C1 segment of cervical spinal cord (tissue), 14 donors: ENCODE measurements at places on chromosomes 13 and 19.

- DNase-seq, result no peak
Observed at GRCh38 chr19:21566073-21566472, 60.7 kb downstream of the ZNF429 start.

DNA sequence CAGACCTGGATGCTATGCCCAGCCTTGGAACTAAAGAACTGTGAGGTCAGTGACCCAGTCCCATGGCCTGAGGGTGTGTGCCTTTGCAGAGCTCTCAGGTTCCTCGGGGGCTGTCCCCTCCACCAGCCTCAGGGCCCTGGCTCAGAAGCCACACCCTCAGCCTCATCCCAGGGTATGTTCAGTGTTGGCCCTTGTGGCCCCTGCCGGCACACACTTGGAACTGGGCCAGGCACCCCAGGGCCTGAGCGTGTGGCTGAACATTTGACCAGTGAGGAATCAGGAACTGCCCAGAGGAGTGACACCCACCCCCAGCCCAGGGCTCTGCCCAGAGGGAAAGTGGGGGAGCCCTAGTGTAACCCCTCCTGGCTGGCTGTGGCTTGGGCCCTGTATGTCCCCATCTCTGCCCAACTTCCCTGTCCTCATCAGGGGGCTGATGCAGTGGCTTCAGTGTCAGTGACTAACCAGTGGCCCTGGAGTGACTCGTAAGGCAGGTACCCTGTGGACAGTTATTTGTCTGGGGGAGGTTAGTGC lies 10.0 kb downstream of the NKPD1 start:
- no peak for DNase-seq

GRCh38 chr13:85379433-85379832 lies 419.8 kb downstream of the SLITRK6 start:
- DNase-seq, result no peak

- no peak for DNase-seq
Observed at GRCh38 chr13:26560456-26560855, 3.0 kb downstream of the WASF3 start.

GRCh38 chr19:49870309-49870901 lies 3.0 kb upstream of the PNKP start:
- DNase-seq, result no peak

DNA sequence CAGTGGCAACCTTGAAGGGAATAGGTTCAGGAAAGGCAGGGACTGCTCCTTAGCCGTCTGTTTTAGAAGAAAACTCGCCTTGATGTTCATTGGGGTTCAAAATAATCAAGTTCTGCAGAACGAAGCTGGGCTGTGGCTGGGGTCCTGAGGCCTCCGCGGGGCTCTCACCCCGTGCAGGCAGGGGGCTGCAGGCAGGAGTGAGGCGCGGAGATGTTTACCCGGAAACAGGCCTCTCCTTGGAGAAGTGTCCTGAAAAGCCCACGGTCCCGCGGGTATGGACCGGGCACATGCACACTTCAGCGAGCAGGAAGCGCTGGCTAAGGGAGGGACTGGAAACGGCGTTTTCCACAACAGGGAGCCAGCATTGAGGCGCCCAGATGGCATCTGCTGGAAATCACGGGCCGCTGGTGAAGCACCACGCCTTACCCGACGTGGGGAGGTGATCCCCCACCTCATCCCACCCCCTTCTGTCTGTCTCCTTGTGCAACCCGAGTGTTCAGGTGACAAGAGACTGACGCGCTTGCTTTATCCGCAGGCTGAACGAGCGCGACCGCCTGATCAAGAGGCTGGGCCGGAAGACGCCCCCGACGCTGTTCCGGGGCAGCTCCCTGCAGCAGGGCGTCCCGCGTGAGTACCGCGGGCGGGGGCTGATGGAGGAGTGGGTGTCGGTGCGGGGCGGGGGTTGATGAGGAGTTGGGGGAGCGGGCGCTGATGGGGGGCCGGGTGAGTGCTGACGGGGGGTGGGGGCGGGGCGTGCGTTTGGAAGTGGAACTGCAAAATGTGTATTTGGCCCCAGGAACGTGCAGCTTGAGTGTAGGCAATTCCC lies 39.6 kb downstream of the SHISA2 start:
- DNase-seq, result no peak

GRCh38 chr13:105389373-105389772 lies 1146.1 kb downstream of the EFNB2 start:
- DNase-seq, result no peak

DNA sequence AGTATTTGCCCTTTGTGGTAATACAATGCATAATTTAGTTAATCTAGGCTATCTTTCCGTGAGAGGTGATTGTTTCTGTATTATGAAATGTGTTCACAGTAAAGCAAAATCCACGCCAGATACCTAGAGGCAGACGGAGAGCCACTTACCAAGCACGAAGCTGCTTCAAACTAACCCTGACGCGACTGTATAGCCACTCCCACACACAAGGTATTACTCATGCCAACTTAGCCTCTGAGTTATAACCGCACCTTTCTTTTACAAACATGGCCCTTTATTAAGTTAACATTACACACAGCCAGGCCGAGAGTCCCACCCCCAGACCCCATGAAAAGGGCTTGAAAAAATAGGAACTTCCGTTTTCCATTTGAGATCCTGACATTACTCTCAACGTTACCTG lies 185.7 kb downstream of the ABCC4 start:
- no peak for DNase-seq

DNA sequence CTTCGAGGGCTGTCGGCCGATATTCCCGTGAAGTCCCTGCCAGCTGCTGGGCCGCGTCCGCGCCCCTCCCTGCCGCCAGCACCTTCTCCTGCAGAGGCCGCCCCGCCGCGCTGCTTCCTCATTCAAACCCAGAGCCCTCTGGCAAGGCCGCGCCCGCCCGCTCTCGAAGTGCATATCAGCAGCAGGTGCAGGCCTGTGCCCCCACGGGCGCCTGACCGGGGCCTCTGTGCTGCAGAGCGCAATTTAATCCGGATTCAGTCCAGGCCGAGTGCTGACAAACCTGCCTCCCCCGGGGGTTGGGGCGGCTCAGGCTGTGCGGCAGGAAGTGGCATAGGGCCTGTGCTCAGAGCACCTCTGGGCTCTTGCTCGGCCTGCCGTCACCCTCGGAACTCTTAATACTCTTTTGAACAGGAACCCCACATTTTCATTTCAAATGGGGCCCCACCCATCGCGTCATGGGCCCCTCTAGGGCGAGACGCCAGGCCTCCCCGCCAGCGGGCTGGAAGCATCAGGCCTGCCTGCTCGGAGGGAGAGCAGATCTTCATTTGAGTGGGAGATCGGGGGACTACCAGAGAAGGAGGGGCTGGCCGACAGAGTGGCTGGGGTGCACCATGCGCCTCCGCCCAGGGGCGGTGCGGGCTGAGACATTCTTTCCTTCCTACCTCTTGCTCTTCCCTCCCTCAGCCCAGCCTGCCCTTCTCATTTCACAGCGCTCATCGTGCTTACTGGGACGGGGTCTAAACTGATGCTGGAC lies 125.7 kb downstream of the TNFRSF19 start:
- DNase-seq, result no peak

DNA sequence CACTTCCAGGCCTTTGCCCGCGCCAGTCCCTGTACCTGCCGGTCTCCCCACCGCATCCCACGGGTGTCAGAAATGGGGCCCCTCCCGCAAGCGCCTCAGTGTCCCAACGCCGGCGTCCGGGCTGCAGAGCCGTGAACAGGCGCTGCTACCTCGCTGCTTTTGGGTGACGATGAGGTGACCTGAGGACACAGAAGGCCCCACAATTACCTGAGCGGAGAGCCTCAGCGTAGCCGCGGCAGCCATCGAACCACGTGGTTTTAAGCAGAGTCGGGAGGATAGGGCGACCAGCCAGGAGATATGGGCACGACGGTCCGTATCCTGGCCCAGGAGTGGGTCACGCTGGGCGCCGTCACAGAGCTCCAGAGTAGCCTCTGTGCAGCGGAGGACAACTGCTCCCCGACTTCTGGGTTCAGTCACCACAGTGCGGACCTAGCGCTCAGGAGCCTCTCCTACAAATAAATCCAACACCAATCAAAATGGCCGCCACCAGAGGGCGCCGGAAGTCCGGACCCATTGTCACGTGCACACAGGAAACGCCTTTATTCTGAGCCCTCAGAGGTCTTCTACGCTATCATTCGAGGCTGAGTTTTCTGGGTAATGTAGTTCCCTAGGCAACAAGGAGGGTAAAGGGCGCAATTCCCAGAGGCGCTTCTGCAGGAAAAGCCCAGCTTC lies at the start of gene ZNF814:
ZNF814 (minus strand) TSS at position 478 of the 672 bp plus-strand sequence; CDS start at position 243, 235 bp downstream.
- DNase-seq, result peak; percentile 64

DNA sequence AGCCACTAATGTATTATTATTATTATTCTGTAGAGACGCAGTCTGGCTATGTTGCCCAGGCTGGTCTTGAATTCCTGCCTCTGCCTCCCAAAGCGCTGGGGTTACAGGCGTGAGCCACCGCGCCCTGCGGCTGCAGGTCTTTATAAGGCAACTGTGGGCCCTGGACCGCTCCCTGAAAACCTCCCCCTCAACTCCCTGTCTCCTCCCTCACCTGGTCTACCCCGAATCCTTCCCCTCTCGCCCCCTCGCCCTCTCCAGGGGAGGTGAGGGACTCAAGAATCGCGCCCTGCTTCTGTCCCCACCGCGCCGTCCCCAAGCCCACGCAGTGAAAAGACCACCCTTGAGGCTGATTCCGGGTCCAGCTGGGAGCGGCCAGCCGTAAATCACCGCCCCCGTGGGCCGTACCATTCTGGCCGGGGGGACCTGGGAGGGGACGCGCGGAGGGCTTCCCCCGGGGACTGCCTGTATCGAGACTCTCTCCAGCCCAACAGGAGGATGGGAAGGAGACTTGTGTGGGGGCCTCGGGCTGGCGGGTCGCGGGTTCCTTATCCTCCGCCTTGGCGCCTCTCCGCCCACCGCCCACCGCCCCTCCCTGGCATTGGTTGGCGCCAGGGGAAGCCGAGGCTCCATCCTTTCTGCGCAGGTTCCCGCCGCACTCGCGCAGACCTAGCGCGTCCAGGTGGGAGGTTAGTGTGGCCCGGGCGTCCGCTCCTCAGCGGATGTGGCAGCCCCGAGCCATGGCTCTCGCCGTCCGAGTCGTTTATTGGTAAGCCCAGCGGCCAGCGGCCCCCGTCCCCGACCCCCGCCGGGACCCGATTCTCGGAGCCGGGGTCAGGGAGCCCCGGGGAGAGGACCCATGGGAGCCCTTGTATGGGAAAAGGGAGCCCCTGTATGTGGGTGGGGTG lies at the start of gene SELENOW:
SELENOW (plus strand) TSS at position 655 of the 905 bp plus-strand sequence; CDS start at position 738, 83 bp downstream.
- peak; percentile 83 for DNase-seq

GRCh38 chr13:56283262-56283828 lies 857.4 kb upstream of the PRR20A start:
- no peak for DNase-seq

DNA sequence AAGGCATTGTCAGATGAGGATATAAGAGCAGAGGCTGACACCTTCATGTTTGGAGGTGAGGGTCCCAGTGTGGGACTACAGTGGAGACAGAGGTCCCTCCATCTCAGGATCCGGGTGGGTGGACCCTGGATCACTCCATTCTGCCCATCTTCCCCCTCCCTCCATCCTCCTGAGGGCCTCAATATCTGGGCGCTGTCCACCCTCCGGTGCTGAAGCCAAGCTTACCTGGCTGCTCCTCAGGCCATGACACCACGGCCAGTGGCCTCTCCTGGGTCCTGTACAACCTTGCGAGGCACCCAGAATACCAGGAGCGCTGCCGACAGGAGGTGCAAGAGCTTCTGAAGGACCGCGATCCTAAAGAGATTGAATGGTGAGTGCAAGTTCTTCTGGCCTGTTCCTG lies 11.9 kb downstream of the CYP4F12 start:
- no peak for DNase-seq

DNA sequence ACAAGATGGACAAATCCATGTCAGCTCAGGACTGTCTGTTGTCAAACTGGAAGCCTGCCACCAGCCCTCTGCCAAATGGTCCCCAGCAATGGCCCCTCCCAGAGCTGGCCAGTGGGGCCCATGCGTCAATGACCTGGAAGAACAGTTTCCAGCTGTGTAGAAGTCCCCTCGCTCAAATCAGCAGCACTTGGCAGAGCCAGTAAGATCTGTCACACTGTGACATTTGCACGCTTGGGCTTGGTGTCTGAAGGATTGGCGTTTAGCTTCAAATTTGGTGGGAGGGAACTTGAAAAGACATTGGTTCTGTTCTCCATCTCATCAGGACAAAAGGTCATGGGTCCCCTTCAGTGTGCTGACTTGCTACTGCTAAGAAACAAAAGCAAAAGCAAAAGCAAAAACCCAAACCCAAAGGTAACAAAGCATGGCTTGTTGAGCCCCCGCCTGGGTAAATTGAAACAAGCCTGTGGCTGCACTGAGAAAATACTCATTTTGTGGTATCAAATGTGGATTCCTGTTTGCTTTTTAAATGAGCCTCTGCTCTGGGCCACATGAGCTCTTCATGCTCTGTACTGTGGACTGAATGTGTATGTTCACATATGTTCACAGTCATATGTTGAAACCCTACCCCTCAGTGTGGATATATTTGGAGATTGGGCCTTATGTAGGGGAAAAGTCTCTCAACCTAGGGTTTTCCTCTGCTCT lies 253.6 kb upstream of the MAB21L1 start:
- no peak for DNase-seq

- peak; percentile 4 for DNase-seq
Observed at GRCh38 chr13:48004201-48004600, 3.1 kb upstream of the SUCLA2 start.

GRCh38 chr13:45941261-45941660 lies 89.7 kb upstream of the SIAH3 start:
- no peak for DNase-seq

GRCh38 chr13:48424212-48424611 lies 11.3 kb upstream of the LPAR6 start:
- DNase-seq, result no peak

GRCh38 chr13:87941226-87941625 lies 270.1 kb downstream of the SLITRK5 start:
- no peak for DNase-seq

DNA sequence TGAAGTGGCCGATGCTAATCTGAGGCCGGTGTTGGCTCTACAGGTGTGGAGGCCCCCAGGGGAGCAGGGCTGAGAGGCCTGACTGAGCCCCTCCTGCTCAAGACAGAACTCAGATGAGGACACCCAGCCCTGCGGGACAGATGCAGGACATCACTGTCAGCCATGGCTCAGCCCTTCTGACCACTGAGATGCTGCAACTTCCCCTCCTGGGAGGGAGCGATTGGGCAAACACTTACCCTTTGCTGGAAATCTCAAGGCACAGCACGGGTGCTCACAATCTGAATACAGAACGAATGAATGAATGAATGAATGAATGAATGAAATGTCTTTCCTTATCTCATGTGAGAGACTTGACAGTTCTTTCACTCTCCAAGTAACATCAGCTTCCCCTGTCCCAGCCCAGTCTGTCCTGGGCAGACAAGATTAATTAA lies 3.5 kb upstream of the SIGLEC7 start:
- DNase-seq, result no peak

DNA sequence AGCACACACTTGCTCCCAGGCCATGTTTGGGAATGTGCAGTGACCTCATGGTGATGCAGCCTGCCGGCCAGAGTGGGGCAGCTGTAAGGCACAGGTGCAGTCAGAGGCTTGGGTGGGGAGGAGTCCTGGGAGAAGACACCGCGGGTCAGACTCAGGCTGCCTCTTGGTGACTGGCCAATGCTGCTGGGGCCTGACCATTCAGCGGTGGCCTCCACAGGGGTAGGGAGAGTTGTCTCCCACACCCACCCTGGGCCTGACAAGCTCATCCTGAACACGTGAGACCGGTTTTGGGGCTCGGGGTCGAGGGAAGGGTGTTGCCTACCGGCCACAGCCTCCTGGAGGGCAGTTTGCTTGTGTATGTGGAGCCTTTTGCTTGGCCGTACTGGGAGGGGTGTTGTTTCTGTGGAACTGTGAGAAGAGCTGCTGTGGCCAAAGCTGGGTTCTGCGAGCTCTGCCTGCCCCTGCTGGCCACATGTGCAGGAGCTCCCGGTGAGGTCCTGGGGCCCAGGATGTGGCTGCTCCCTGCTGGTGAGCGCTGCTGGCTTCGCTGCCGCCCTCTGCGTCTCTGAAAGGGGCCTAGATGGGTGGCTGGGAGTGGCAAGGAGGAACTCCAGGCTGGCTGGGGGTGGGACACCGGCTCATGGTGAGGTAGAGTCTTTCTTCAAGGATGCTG lies 22.1 kb downstream of the UPF1 start:
- DNase-seq, result no peak
